ENCODE measurements at places on chromosomes 4 and X.

GRCh38 chr4:8560265-8561047, 19.7 kb upstream of the GPR78 start:
- DNase-seq = no peak

DNA sequence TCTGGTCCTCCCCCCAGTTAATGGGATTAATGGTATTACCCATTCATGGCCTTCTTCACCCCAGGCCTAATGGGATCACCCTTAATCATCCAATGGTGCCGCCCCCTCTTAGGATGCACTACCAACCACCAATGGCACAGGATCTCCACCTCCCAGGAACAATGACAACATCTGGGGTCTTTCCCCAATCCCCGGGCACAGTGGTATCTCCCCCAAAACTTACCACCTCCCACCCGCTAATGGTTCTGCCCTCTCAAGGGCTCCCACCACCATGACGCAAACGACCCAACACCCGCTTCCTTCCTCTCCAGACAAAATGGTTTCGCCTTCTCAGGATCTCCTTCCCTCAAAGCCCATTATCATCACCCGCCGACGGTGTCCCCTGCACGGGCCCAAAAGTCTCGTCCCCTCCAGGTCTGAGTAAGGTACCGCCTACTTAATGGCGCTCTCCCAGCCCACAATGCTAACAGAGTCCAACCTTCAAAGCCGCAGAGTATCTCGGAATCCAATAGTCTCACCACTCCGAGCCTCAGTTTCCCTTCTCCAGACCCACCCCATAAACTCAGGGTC, 458 bp downstream of the GRIPAP1 start:
- no peak for DNase-seq

DNA sequence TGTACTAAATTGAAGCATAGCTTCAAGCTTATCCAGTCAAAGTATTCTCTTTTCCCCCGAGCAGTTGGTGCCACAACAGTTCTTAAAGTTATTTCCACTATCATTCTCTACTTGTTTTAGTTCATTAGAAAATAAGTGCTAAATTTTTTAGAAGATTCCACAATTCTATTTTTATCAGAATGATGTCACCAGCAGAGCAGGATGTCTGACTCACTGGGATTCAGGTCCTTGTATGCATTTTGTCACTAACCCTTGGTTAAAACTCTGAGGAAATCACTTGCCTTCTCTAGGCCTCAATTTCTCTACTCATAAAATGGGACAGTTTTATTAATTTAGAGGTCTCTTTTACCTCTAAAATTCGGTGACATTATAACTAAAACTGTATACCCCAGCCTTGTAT, 3.4 kb downstream of the DDX53 start:
- DNase-seq = no peak

GRCh38 chr4:166123546-166123945, 250.5 kb downstream of the TLL1 start:
- DNase-seq = no peak

- DNase-seq = no peak
These were observed 43.7 kb downstream of the ADD1 start for GRCh38 chr4:2887343-2887742.

DNA sequence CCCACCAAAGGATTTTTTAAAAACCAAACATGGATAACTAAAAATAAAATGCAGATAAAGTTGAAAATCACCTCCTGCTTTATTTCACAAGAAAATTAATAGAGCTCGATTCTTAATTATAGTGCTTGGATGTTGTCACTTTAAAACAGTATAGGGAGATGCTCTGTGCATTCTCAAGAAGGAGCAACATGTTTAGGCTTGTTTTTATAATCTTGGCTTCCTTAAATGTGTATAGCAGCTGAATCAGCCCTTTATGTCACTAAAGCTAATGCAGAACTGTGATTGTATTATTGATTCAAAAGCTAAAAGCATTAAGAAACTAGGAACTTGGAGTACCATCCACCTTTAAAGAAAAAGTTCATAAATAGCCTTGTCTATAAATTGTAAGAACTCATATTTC, 12.9 kb downstream of the UTP3 start:
- DNase-seq = no peak

DNA sequence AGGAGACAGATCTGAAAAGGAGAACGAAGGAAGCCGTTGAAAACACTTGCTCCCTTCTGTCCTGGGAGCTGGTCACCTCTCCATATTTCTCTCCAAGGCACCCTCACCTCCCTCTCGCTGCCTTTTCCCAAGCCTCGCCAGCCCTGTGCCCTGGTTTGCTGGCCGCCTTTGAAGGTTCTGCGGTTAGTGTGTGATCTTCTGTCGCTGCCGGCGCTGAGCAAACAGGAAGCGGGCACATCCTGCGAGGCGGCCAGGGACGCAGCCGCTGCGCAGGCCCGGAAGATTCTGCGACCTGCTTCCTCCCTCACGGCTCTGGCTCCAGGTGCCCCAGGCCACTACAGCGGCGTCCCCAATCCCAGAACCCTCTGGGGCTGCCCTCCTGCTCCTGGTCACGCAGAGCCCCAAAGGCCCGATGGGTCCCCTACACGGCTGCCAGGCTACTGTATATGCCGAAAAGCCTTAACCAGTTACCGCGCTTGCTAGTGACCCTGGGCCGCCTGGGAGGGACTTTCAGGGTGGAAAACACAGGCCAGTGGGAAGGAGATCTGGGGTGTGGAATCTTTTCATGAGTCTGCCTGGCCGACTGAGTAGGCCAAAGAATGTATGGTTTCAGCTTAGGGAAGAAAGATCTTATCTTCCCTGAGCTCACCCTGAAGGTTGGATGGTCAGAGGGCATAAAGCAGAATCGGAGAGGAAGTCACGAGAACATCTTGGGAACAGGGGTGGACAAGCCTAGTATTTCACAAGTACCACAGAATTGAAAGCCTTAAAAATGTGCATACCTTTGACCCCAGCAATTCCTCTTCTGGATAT, 2.3 kb upstream of the SASH3 start:
- DNase-seq = no peak

GRCh38 chrX:72052415-72053090, 79.2 kb downstream of the RTL5 start:
- DNase-seq = no peak

GRCh38 chr4:27005905-27006590, 145.4 kb downstream of the STIM2 start:
- DNase-seq = no peak

GRCh38 chr4:13445841-13446790, 38.0 kb downstream of the RAB28 start:
- DNase-seq = no peak

- no peak for DNase-seq
These were observed 348.6 kb downstream of the TRAM1L1 start for GRCh38 chr4:116736756-116737155.

DNA sequence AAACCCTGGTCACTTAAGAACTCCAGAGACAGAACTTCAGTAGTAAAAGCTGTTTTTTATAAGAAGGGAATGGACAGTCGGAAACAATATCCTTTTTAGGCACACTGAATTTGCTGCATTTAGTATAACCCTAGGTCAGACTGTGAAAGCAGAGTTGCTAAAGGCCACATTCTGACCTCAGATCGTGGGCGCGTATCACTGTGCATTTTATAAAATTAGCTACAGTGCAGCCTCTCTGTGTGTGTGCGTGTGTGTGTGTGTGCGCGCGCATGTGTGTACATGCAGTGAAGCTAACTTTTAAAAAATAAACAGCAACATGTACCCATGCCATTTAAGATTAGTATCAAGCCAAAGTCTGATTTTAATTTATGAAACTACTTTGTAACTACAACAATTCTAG, 8.0 kb downstream of the ZNF827 start:
- DNase-seq = no peak

DNA sequence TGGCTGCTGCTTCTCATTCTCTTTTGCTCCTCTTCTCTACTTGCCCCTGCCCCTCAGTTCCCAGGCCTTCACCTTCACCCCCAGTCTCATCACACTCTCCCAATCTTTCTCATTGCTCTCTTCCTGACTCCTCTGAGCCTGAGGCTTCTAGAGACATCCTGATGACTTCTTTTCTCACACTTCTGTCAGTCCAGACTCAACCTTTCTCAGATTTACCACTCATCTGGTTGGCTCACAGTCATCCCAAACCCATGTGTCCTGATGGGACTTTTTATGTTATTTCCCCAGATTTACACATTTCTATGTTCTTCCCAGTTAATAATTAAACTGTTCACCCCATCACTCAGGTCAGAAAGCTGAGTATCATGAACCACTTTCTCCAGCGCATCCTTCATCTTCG, 68.0 kb downstream of the TMA16 start:
- no peak for DNase-seq

DNA sequence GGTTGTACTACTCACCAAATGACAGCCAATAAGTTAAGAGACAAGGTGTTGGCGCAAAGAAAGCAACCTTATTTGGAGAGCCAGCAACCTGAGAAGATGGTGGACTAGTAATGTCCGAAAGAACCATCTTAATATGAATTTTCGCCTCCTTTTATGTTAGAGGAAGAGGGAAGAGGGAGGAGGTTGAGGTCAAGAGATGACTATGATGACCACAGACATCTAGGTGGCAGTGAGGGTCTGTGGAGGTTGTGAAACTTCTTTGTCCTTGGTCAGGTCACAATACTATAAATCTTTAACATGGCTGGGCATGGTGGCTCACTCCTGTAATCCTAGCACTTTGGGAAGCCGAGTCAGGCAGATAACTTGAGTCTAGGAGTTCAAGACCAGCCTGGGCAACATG, 15.4 kb downstream of the CDKL5 start:
- no peak for DNase-seq
